Amygdala (tissue), 56 donors: ENCODE measurements at places on chromosomes 6 and 20.

- no peak for DNase-seq
Observed at GRCh38 chr6:39441301-39441700, 118.8 kb upstream of the KCNK16 start.

DNA sequence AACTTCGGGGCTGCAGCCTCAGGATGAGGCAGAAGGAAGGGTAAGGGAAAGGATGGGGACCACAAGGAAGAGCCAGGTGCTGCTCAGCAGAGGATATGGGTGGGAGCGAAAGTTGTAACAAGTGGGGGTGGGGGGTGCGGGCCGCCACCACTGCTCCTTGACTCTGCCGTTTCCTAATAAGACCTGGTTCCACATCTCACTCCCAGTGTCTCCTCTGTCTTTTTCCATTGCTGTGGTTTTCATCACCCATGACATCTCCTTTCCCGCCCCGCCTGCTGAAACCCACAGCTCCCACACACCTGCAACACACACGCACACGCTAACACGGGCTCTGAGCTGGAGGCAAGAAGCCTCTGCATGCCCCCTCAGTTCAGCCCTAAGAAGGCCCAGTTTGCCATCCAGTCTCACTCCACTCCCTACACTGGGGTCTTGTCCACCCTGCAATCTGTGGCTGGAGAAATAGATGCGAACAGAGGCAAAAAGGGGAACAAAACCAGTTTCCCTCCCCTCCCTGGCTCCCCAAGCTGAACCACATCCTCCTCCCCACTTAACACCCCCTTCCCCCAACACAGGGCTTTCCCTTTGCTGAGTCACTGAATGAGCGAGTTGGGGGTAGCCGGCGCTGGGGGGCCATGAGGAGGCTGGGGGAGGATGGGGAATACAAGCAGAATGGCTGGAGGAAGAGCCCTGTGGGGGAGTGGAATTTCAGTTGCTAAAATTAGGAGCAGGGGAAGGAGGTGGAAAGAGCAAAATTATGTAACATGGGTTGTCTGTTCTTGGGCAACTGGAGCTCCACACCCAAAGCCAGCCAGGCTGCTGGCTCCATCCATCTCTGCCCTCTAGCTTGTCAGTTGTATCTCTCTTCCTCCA is 11.5 kb downstream of the NFKBIL1 start:
- peak; percentile 18 for DNase-seq

DNA sequence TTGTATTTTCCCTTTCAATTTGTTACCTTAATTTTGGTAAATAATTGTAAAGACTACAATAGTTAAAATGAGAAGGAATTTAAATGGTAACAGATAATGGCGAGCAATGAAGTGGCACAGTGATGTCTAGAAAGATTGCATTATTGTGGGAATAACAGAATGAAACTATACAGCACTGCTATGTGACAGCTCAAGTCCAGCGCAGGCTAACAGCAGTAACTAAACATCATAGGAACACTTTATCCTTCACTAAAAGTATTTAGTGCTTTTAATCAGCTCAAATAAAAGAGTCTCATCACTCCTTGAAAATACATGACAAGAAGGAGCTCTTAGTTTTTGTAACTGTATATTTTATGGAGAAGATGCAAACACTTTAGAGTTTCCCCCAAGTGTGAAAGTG is 190.8 kb downstream of the TENT5A start:
- no peak for DNase-seq

GRCh38 chr6:166494757-166495486 is 91.6 kb downstream of the RAMACL start:
- DNase-seq = peak; percentile 34

- no peak for DNase-seq
Observed at GRCh38 chr6:106790935-106791334, 161.6 kb downstream of the QRSL1 start.

GRCh38 chr20:63374504-63374903 is 13.4 kb upstream of the CHRNA4 start:
- DNase-seq = no peak

DNA sequence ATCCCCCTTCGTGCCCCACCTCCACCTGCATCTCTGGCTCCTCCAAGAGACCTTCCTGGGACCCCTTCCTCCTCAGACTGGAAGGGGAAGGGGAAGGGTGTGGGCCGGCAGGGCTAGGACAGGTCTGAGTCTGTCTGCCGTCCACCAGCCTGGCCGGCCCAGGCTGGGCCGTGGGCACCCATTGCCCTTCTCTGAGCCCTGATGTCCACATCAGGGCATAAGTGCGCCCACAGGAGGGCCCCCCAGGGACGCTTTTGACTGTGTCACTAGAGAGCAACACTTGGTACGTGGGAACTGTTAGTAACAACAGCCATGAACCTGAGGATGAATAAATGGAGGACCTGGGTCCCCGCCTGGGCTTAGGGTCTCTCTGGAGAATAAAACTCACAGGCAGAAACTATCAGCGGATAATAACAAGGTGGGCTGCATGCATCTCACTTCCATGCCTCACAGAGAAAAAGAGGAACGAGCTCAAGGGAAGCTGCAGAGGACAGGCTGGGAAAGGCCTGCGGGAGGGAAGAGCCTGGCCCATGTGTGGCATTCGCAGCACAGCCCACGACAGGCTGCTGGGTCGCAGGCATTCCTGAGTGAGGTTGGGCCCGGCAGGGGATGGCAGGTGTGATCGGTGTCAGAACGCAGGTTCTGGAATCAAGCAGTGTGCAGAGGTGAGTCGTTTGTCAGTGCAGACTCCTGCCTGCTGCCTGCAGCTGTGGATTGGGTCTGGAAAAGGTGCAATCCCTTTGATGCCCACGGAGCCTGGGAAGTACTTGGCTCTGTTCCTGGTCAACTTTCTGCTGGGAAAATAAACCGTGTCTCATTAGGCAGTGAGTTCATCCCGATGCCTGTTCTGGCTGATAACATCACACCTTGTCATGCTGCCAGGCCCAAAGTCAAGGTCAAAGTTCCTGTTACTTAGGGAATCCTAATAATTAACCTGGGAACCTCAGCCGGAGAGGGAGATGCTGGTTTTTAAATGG is 60.9 kb downstream of the BCAS4 start:
- DNase-seq = no peak

DNA sequence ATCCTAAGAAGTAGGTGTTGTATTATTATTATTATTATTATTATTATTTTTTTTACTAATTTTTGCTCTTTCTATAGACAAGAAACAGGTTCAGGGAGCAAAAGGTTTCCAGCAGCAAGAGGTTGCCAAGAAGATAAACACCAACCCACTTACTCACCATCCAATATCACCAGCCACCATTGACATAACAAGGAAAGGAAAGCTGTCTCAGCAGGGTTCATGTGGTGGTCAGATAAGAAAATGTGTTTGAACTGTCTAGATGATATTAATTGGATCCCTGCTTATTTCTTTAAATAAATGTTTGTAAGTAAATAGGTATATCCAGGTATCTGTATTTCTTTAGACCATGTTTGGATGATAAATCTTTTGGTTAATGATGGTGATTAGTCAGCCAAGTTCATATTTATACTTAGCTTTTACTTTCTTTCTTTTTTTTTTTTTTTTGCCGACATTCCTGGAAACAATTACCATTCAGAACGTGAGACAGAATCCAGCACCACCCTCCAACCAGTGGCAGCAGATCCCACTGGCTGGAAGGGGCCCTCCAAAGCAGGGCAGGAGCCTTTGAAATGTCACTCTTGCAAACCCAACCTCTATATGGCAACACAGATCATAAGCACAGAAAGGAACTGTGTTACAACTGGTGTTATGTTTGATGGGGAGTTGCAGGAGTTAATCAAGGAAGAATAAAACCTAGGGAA is 139.2 kb upstream of the ECI2 start:
- DNase-seq = no peak

DNA sequence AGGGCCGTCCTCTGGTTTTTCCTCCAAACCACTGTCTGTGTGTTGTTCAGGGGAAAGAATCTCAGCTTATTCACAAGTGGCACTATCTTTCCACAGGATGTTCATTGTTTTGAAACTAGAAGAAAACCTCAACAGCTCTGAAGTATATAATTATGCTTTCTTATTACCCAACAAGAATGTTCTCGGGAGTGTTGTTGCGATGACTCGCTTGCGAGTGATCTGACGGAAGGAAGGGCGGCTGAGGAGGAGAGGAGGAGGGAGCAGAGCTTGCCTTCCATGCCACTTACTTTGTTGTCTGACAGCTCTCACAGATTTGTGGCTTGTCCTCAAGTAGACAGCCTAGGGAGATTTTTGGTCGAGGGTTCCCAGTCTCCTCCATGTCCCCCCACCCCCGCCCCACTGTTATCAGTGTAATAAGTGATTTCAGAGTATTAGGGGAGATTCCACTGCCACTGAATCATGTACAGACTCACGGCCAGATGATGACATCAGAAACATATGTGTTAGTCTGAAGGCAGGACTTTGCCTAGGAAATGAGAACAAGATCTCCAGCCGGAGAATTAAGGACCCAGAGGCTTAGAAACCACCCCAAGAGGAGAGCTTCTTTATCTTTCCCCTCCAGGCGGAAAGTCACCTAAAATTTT is 80.7 kb upstream of the CCN6 start:
- DNase-seq = no peak

GRCh38 chr6:125804264-125804663 is 13.5 kb downstream of the NCOA7 start:
- DNase-seq = no peak

- DNase-seq = no peak
Observed at GRCh38 chr6:127634178-127634577, 57.2 kb downstream of the C6orf58 start.

GRCh38 chr6:145368075-145368474 is 367.2 kb downstream of the EPM2A start:
- no peak for DNase-seq

DNA sequence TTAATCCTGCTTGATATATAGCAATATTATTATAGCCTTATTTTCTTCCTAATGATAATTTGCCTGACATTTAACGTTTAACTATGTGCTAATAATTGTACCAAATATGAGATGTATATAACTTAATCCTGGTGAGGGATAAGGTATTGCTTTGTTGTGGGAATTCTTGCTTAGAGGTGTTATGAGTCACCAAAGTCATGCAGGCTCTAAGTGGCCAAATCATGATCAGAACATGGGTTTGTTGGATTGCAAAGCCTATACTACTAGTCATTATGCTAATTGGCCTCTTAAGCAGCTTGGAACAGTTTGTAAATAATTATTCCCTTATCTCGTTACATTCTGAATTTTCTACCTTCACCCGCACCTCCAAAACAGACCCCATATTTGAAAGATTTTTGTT is 21.9 kb upstream of the C6orf141 start:
- no peak for DNase-seq

- no peak for DNase-seq
Observed at GRCh38 chr6:155787168-155787567, 331.5 kb upstream of the NOX3 start.

DNA sequence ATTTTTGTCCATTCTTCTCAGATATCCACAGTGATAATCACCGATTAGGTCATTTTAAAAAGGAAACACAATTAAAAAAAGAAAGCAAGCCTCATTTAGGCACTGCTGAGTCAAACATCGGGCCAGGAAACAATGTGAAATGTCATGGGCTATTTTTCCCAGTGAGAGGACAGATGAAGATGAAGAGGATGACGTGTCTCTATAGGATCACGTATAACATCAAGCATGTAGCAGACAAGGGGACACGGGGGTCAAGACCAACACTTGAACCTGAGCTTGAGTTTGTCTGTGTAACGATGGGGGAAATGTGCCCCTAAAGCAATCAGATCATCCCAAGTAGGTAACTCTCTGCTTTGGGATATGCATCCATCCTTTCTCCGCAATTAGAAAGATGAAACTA is 553.2 kb downstream of the CD83 start:
- no peak for DNase-seq

DNA sequence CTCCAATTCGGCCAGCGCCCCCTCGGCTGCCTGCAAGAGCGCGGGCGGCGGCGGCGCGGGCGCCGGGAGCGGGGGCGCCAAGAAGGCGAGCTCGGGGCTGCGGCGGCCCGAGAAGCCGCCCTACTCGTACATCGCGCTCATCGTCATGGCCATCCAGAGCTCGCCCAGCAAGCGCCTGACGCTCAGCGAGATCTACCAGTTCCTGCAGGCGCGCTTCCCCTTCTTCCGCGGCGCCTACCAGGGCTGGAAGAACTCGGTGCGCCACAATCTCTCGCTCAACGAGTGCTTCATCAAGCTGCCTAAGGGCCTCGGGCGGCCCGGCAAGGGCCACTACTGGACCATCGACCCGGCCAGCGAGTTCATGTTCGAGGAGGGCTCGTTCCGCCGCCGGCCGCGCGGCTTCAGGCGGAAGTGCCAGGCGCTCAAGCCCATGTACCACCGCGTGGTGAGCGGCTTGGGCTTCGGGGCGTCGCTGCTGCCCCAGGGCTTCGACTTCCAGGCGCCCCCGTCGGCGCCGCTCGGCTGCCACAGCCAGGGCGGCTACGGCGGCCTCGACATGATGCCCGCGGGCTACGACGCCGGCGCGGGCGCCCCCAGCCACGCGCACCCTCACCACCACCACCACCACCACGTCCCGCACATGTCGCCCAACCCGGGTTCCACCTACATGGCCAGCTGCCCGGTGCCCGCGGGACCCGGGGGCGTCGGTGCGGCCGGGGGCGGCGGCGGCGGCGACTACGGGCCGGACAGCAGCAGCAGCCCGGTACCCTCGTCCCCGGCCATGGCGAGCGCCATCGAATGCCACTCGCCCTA is 963 bp downstream of the FOXF2 start:
- DNase-seq = no peak

- no peak for DNase-seq
Observed at GRCh38 chr20:7608250-7608649, 332.0 kb downstream of the HAO1 start.

- DNase-seq = peak; percentile 3
Observed at GRCh38 chr6:156808287-156808686, 31.1 kb downstream of the ARID1B start.

DNA sequence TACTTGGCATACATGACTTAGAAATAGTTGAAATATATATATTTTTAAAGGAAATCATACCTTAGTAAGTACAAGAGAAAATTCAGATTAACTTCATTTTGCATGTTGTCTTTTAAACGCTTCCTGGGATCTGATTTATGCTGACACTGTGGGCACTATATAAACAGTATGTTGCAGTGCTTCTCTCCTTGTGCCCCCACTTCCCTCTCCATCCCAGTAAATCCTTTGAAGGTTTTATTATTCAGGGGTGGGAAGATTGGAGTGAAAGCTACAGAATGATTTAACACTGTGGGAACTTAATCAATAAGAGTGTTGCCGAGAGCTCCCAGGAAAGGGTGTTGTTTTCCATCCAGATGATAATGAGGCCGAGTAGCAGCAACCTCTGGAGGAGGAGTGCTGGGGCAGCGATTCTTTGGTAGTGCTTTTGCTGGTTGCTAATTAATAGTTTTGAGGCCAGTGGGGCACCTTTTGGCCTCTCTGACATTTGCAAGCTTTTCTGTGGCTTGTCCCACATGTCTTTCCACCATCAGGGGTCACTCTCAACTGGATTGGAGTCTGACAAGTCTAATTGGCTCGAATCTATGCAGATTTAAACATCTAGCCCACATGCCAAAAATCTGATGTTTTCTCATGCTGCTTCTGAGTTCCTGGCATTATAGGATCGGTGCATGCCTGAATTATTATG is 183.0 kb upstream of the MMS22L start:
- no peak for DNase-seq

GRCh38 chr6:7201444-7201731 is 93.6 kb downstream of the RREB1 start:
- no peak for DNase-seq
